ENCODE measurements at places on chromosomes 7 and 10.

DNA sequence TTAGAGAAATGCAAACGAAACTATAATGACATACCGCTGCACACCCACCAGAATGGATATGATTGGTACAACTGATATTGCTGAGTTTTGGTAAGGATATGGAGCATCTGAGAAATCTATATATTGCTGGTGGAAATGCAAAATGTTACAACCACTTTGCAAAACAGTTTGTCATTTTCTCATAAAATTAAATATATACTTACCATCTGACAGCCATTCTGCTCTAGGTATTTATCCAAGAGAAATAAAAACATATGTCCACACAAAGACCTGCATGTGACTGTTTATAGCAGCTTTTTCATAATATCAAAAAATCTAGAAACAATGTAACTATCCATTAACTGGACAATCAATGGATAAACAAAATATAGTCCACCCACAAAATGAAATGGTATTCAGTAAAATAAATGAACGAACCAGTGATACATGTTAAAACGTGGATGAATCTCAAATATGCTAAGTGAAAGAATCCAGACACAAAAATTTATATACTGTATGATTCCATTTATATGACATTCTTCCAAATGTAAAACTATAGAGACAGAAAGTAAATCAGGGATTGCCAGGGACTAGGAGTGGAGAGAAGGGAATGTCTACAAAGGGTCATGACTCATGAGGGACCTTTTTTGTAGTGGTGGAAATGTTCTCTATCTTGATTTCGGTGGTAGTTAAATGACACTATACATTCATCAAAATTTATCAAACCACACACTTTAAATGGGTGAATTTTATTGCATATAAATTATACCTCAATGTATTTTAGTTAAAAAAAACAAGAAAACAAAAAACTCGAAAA is 312.0 kb upstream of the GLI3 start:
- no peak for DNase-seq

- DNase-seq, result no peak
Measured at GRCh38 chr7:84624527-84624926, 429.9 kb upstream of the SEMA3A start.

- DNase-seq, result no peak
Measured at GRCh38 chr7:150973571-150974451, 4.3 kb downstream of the KCNH2 start.

GRCh38 chr7:151477867-151478266 is 37.9 kb upstream of the CRYGN start:
- DNase-seq, result no peak

- no peak for DNase-seq
Measured at GRCh38 chr10:61592581-61592980, 70.1 kb upstream of the CABCOCO1 start.

- peak; percentile 75 for DNase-seq
Measured at GRCh38 chr10:122474131-122474818, 12.9 kb downstream of the HTRA1 start.

Measured in C1 segment of cervical spinal cord (tissue), 14 donors.